ENCODE measurements at places on chromosomes 1 and 21.

- DNase-seq: no peak
Measured at GRCh38 chr1:6996866-6997265, 211.6 kb downstream of the CAMTA1 start.

GRCh38 chr1:8434101-8434500, 116.2 kb downstream of the SLC45A1 start:
- DNase-seq: no peak

GRCh38 chr1:53155945-53156344, 13.5 kb upstream of the SLC1A7 start:
- DNase-seq: no peak

DNA sequence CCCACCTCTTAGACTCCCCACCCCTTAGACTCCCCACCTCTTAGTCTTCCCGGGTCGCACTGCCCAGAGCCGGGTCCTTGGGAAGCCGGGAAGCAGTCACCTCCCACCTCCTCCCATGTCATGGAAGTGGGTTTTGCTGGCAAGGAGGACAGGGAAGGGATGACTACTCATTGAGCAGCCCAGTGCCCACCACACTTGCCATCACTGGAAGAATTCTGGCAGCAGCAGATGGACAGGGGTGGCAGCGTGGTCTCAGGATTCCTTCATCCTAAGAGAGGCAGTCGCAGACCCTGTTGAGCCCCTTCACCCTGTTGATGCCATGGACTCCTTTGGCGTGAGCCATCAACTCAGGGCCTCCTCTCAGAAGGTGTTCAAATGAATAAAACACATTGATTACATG, 140.8 kb downstream of the PGBD5 start:
- no peak for DNase-seq

DNA sequence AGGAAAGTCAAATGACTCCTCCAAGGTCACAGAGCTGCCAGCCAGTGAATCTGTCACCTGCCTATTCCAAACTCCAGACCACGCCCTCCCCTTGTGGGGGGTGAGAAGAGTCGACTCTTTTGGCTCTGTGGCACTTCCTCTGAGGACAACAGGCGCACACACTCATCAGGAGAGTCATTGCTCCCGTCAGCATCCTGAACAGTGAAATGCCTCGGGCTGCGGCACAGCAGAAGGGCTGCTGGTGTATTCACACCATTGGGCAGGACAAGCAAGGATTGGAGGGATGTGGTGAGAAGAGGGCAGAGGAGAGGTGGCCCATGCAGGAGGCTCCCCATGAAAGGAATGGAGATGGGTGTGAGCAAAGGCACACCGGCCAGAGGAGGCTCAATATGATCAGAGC, 239.0 kb downstream of the TOMM20 start:
- no peak for DNase-seq

DNA sequence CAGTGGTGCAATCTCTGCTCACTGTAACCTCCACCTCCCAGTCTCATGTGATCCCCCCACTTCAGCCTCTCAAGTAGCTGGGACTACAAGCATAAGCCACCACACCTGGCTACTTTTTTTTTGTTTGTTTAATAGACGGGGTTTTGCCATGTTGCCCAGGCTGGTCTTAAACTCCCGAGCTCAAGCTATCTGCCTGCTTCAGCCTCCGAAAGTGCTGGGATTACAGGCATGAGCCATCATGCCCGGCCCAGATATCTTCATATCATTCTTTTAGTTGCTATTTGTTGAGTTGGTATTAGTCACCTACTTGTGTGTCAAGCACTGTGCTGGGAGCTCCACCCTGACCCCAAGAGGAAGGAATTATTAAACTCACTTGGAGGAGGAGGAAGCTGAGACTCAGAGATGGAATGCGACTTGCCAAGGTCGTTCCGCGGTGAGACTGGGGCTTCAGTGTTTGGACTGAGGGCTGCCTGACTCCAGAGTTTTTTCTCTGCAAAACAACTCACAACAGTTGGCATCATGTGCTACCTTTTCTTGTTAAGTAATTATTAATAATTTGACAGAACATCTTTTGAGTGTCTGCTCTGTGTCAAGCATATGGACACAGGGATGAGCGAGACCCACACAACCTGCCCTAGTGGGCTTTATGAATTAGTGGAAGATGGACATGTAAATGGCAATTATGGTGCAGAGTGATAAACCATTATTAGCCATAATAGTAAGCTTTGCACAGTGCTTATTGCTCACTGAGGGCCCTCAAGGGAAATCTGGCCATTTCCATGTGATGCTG, 132.0 kb downstream of the FOXD2 start:
- no peak for DNase-seq

DNA sequence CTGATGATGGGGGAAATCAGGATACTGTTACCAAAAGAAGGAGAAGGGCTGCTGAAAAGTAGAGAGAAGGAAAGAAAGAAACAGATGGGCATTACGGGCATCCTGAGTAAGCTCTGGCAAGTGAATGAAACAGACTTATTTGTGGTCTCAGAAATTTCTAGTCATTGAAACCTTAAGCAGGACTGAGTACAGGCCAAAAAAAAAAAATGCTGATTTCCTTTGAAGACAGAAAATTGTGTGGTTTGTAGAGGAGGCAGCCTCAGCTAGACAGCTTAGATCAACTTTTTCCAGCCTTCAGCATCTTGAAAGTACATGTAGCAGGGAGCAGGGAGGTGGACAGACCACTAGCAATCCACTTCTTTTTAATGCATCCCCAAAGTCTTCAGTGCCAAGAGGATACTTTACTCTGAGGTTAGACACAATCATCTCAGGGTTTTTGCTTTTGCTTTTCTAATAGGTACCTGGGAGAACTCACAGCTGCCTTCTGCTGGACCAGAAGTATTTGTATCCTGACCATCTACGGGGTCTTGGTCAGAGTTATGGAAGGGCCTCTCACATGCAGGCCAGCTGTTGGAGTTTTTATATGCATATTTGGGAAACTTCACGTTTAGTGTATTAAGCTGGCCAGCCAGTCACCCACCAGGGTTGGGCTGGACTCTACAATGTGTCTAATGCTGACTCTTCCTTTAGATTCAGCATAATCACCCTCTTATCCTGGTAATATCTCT, 10.6 kb upstream of the CAPZB start:
- no peak for DNase-seq

GRCh38 chr1:219325368-219325742, 151.7 kb downstream of the LYPLAL1 start:
- DNase-seq: no peak

DNA sequence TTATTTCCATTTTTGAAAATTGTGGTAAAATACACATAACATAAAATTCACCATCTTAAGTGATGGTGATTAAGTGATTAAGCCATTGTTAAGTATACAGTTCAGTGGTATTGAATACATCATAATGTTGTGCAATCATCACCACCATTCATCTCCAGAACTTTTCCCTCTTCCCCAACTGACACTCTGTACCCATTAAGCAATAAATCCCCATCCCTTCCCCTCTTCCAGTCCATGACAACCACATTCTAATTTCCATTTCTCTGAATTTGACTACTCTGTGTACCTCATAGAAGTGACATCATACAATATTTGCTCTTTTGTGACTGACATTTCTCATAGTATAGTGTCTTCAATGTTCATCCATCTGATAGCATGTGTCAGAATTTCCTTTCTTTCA, 124.8 kb downstream of the DISC1 start:
- DNase-seq: no peak

DNA sequence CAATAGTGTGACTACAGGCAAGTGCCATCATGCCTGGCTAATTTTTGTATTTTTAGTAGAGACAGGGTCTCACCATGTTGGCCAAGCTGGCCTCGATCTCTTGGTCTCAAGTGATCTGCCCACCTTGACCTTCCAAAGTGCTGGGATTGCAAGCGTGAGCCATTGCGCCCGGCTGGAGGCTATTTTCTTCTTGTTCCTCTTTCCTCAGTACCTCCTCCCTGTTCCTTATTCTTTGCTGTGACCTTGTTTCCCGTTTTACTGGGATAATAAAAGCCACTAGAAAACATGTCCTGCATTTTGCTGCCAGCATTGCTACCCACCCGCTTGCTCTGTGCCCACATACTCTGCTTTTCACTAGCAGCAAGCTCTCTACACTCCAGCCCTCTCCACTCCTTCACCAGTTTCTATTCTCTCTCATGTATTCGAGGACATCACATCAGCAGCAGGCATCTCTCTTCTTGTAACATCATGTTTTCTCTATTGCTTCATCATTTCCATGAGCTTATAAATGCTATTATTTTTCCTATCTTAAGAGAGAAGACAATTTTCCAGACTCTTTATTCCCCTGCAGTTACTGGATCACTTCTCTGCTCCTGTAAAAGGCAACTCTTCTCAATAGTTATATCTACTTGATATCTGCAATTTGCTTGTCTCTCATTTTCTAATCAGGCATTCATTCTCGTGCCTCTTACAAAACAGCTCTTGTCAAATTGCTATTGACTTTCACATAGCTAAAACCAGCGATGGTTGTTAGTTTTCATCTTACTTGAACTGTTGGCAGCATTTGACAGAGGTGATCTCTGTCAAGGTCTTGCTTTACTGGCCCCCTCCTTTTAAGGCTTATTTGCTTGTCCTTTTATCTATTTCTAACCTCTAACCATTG, 34.5 kb upstream of the C21orf91 start:
- no peak for DNase-seq

DNA sequence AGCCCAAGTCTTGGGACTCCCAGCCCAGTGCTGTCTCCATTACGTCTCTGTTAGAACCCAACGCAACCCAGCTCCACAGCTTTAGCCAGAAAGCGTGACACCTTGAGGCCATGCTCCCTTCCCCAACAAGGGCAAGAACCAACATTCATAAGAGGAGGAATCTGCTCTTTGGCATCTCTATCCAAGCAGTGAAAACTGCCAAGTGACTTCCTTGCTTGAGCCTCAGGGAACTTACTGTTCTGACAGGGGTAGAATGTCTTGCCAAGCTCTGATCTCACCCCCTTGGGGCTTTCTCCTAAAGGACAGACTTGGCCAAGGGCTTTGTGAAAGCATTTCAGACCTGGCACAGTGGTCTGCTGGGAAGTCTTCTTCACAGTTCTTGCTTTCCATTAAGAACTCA, 56.6 kb downstream of the SYT6 start:
- no peak for DNase-seq

GRCh38 chr1:50615036-50615750, 191.9 kb upstream of the DMRTA2 start:
- no peak for DNase-seq

DNA sequence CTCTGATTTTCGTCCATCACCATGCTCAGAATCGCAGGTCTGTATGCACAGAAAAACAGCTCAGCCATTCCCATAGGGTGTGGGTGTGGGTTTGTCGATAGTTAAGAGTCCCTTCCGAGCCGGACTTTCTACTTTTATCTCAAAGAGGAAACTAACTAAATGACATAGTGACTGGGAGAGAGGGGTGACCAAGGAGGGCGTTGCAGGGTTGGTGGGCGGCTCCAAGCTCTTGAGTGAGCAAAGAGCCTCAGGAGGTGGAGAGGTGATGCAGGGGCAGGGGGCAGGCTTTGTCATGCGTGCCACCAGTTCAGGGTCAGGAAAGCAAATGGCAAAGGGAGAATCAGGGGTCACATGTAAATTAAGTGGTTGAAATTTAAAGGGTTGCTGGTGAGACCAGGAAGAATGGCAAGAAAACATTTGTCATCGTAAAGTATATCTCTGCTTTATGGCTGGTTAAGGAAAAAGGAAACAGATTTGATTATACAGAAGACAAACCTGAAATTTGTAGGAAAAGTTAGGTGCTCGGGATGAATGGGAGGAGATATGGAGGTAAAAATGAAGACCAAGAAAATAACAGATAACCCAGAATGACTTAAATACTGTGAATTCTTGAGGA, 249.0 kb downstream of the SETD4 start:
- DNase-seq: no peak

DNA sequence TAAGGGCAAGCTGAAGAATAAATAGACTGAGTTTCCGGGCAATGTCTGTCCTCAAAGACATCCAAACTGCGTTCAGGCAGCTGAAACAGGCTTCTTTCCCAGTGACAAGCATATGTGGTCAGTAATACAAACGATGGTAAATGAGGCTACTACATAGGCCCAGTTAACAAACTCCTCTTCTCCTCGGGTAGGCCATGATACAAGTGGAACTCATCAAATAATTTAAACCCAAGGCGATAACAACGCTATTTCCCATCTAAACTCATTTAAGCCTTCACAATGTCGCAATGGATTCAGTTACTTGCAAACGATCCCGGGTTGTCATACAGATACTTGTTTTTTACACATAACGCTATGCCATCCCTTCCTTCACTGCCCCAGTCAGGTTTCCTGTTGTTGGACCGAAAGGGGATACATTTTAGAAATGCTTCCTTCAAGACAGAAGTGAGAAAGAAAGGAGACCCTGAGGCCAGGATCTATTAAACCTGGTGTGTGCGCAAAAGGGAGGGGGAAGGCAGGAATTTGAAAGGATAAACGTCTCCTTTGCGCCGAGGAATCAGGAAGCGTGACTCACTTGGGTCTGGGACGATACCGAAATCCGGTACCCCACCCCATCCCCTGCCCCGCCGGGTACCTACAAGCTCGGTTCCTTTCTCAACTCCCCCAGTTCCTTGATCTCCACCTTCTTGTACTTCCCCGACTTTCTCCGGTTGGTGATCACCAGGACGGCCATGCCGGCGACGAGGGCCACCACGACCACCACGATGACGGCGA, 1.3 kb downstream of the TACSTD2 start:
- no peak for DNase-seq

DNA sequence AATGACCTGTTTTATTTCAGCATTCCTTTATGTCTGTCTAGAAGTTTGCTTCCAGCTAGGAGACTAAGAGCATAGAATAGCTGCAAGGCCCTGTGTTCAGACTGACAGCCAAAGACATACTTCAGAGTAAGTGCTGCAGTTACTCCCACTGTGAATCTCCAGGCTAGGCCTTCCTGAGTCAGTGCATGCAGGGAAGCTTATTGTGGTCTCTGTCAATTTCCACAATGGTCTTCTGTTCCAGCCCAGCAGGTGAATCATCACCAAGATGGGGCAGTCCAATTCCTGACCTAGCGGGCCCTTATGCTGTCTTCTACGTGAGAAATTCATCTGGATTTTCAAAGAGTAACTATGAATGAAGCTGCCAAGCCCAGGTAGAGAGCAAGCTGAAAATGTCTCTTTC, 146.3 kb upstream of the C8B start:
- DNase-seq: no peak

DNA sequence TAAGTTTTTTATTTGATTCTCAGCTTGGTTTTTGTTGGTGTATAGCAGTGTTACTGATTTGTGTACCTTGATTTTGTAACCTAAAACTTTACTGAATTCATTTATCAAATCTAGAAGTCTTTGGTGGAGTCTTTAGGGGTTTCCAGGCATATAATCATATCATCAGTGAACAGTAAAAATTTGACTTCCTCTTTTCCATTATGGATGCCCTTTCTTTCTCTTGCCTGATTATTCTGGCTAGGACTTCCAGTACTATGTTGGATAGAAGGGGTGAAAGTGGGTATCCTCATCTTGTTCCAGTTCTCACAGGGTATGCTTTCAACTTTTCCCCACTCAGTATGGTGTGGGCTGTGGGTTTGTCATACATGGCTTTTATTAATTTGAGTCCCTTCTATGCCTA, 23.6 kb upstream of the MAB21L3 start:
- no peak for DNase-seq

All from CD4-positive, alpha-beta T cell treated with Interleukin-6 at 100 ng/mL for 8 hours (primary cell).